ENCODE measurements at places on chromosomes 12 and 14. TPM values are rescaled to one million over a fixed set of nuclear protein-coding genes. Genes with fewer than 3 reads are reported as not detected.

Gene LYZ
- not detected for total RNA-seq

Gene FBXO21
- total RNA-seq: 114 TPM

GRCh38 chr12:103811791-103812190 lies 29.2 kb downstream of the NT5DC3 start:
- no peaks in the 10 kb centered on the region for H3K36me3 ChIP-seq
- no peak overlapping the region for H3K4me3 ChIP-seq
- H3K27ac ChIP-seq: no peak overlapping the region
- H3K4me1 ChIP-seq: no peaks in the 10 kb centered on the region
- no peaks in the 10 kb centered on the region for H3K27me3 ChIP-seq

DNA sequence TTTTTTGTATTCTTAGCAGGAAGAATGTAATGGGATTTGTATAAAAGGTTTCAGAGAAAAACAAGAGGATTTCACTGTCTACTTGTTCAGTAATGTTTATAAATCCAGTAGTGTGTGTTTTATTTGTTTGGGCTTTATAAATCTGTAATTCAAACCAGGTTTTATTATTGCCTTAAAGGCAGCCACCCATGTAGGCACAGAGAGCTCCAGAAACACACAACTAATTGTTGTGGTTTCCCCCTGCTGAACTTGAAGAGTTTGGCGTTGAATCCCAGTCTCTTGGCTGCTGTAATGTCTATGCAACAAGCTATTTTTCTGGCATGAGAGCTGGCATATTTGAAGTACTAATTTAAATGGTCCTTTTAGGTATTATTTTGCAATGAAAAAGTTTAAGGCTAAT lies 63.4 kb upstream of the SLCO1C1 start:
- no peak overlapping the region for H3K27ac ChIP-seq
- H3K4me1 ChIP-seq: peaks cover 10% of the 10 kb centered on the region
- H3K27me3 ChIP-seq: no peaks in the 10 kb centered on the region

GRCh38 chr14:51716610-51717009 lies 64.9 kb downstream of the FRMD6 start:
- H3K27me3 ChIP-seq: no peaks in the 10 kb centered on the region
- DNase-seq: no peak
- no peak overlapping the region for H3K27ac ChIP-seq
- H3K36me3 ChIP-seq: no peaks in the 10 kb centered on the region

GRCh38 chr14:104751539-104752422 lies 1.2 kb upstream of the SIVA1 start:
- H3K4me1 ChIP-seq: peaks cover 15% of the 10 kb centered on the region
- H3K27me3 ChIP-seq: no peaks in the 10 kb centered on the region
- H3K27ac ChIP-seq: no peak overlapping the region
- H3K36me3 ChIP-seq: no peaks in the 10 kb centered on the region

DNA sequence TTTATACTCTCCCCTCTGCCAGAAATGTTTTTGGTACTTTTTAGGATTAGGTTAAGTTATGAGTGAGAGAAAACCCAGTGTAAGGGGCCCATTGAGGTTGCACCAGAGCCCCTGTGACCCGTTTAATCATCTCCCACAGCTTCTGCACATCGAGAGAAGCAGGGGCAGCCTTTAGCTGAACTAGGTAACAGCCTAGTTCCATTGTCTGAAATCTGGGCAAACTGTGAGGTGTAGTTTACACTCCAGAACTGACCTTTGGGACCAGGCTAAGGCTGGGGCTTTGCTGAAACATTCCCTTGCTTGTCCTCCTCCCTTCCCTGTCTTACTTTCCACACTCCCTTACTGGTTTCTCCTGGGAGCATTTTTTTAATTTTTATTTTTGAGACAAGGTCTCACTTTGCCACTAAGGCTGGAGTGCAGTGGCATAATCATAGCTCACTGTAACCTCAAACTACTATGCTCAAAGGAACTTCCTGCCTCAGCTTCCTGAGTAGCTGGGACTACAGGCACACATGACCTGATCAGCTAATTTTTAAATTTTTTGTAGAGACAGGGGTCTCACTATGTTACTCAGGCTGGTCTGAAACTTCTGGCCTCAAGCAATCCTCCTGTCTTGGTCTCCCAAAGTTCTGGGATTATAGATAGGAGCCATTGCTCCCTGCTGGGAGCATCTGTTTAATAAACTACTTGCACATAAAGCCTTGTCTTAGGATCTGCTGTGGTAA lies 25.9 kb upstream of the DHRS2 start:
- no peaks in the 10 kb centered on the region for H3K27me3 ChIP-seq
- no peaks in the 10 kb centered on the region for H3K36me3 ChIP-seq
- no peak for DNase-seq
- H3K4me1 ChIP-seq: no peaks in the 10 kb centered on the region
- no peak overlapping the region for H3K4me3 ChIP-seq

All from neural progenitor cell (in vitro differentiated cells).